ENCODE measurements at places on chromosomes 16 and 17.

DNA sequence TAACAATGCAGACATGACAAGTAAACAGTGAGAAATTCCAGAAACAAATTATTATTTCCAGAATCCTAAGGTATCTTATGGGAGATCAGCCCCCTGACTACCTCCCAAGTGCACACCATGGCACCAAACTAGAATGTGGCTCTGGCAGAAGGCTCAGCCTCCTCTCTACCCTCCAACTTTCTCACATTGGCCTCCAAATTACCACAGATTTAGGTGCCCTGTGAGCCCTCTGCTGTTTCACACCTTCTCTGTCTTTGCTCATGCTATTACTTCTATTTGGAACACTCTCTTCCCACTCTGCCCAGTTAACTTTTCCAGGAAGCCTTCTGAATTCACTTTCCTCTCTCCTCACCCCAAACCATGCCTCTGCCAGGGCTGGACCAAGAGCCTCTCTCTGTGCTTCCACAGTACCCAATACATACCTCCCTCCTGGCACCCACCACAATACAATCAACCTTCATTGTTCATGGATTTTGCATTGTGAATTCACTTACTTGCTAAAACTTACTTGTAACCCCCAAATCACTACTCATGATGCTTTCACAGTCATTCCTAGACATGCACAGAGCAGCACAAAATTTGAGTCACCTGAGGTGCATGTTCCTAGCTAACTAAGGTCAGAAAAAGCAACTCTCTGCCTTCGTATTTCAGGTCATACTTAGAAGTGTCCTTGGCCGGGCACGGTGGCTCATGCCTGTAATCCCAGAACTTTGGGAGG is 31.4 kb downstream of the SMG6 start:
- DNase-seq, result no peak

GRCh38 chr17:61131585-61131984 is 268.1 kb upstream of the TBX2 start:
- DNase-seq, result no peak

DNA sequence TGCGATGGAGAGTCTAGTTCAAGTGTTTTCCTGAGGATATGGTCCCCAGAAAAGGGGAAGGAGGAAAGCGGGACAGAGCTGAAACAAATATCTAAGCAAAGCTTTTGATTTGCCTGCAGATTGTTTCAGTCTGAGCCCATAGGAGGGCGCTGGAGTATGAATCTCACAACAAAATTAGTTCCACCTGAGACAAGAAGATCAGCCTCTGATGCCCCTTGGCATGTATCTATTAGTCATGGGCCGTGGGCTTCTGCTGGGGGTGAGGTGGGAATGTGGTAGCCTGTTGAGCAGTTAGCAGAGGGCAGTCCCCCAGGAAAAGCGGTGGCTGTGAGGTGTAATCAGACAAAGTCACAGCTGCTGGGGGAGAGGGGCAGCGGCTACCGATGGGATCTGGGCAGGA is 446.9 kb downstream of the CA10 start:
- no peak for DNase-seq

DNA sequence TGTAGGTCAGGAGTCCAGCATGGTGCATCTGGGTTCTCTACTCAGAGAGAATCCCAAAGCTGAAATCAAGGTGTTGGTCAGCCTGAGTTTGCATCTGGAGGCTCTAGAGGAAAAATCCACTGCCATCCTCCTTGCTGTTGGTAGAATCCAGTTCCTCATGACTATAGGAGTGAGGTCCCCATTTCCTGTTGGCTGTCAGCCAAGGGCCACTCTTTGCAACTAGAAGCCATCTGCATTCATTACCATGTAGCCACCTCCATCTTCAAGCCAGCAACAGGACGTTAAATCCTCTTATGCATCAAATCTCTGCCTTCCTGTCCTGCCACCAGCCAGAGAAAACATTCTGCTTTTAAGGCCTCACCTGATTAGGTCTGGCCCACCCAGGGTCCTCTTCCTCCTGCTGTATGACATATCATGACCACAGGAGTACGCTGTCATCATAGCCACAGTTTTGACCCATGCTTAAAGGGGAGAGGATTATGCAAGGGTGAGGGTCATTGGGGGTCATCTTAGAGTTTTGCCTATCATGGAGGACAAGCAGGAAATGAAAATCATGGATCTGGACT is 40.5 kb downstream of the DNAH9 start:
- DNase-seq, result no peak

- no peak for DNase-seq
Measured at GRCh38 chr16:16151315-16151714, 72.0 kb downstream of the ABCC6 start.

GRCh38 chr16:67939507-67940445 is 3.1 kb upstream of the PSMB10 start:
- no peak for DNase-seq

GRCh38 chr17:7823581-7824001 is 10.4 kb upstream of the KDM6B start:
- no peak for DNase-seq

DNA sequence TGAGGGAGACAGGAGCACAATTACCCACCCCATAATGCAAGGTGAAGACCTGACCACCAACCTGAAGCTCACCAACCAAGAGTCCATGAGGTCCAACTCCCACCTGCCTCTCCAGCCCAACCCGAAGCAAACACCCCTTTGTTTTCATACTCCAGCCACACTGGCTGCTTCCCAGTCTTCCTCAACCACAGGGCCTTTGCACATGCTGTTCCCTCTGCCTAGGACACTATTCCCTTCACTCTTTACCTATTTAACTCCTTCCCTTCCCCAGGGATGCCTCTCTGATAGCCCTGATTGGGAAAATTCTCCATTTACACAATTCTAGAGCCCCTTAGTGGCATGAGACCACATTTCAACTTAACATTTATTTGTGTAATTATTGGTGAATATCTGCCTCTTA is 86.0 kb downstream of the VAT1L start:
- no peak for DNase-seq

GRCh38 chr16:84933774-84934631 is 77.3 kb downstream of the ZDHHC7 start:
- DNase-seq, result peak; percentile 76

DNA sequence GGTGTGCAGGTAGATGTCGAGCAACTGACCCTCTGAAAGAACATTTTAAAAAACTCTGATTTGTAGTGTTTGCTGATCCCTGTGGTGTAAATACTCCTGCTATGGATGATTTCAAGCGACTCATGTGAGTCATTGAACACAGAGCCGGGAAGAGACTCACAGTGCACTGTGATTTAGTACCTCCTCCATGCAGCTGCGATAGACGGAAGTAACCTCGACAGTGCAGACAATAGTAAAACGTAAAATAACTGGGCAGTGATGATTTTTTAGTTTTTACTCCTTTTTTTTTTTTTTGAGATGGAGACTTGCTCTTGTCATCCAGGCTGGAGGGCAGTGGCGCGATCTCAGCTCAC is 8.7 kb downstream of the TBX21 start:
- no peak for DNase-seq

DNA sequence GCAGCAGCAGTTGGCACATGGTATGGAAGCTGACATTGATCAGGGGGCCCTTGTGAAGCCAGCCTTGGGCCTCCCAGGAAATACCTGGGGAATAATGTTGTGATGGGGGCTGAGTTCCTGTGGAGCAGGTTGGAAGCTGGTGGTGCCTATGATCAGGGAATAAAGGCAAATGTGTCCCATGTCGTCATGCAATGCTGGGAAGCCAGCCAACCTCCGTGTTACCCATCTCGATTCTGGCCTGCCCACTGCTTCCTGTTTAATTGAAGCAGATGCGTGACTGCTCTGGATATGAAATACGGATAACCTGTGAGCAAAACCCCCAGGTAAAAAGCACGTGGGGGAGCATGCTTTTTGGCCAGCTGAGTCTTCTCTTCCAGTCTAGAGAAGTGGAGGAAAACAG is 580.4 kb upstream of the HSBP1 start:
- DNase-seq, result no peak

- DNase-seq, result peak; percentile 30
Measured at GRCh38 chr16:27529962-27530361, 19.8 kb downstream of the GTF3C1 start.

DNA sequence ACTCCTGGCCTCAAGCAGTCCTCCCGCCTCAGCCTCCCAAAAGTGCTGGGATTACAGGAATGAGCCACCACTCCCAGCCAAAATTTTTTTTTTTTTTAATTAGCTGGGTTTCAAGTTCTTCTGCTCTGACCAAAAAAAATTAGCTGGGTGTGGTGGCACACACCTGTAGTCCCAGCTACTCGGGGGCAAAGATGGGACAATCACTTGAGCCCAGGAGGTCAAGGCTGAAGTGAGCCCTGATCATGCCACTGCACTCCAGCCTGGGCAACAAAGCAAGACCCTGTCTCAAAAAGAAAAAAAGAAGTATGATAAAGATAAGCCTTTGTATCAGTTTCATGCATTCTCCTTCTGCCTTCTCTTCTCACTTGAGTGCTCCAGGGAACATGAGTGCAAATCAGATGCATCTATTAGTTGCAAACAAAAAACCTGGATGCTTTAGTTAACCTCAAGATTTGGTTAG is 1.9 kb downstream of the NQO1 start:
- DNase-seq, result no peak

GRCh38 chr17:33492731-33493265 is 199.7 kb upstream of the ASIC2 start:
- DNase-seq, result no peak

DNA sequence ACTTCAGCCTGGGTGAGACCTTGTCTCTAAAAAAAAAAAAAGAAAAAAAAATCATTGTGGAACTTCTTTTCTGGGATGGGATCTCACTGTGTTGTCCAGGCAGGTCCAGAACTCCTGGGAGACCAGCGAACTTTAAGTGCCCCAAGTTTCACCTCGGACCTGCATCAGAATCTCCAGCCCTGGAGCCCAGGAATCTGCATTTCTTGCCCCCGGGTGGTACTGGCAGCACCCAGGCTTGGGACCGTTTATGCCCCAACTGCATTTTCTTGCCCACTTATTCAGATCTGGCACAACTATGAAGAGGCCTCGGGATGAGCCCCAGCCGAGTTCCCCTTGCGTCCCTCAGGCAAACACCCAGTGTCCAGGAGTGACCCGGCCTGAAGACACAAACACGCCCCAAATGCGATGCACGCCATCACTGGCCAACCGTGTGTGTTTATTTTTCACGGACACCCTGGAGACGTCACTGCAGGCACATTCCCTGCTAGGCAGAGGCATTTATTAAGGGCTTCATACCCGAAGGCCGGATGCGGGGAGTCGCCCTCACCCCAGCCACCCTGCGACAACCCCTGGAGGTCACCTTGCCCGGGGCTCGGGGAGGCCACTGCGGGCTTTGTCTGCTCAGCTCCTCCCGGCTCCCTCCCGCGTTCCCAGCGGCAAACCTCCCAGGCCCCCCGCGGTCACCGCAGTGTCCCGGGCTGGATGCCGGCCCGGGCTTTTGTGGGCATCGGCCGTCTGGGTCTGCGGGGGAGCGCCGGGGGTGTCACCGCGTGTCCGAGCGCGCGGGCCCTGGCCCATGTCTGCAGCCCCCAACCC is 684 bp upstream of the SPIRE2 start:
- no peak for DNase-seq

DNA sequence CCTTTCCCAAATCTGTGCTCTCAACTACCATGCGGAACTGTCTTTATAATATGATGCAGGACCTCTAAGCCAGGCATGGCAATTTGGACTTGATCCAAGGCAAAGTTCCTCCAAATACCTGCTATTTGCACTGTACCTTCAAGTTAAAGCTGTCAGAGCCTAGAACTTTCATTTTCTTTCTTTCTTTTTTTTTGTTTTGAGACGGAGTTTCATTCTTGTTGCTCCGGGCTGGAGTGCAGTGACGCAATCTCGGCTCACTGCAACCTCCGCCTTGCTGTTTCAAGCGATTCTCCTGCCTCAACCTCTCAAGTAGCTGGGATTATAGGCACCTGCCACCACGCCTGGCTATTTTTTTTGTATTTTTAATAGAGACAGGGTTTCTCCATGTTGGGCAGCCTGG is 51.7 kb downstream of the ARHGAP27 start:
- DNase-seq, result no peak

GRCh38 chr17:72038427-72038826 is 82.4 kb upstream of the SOX9 start:
- no peak for DNase-seq

- DNase-seq, result no peak
Measured at GRCh38 chr17:72850410-72851118, 241.9 kb downstream of the SLC39A11 start.

DNA sequence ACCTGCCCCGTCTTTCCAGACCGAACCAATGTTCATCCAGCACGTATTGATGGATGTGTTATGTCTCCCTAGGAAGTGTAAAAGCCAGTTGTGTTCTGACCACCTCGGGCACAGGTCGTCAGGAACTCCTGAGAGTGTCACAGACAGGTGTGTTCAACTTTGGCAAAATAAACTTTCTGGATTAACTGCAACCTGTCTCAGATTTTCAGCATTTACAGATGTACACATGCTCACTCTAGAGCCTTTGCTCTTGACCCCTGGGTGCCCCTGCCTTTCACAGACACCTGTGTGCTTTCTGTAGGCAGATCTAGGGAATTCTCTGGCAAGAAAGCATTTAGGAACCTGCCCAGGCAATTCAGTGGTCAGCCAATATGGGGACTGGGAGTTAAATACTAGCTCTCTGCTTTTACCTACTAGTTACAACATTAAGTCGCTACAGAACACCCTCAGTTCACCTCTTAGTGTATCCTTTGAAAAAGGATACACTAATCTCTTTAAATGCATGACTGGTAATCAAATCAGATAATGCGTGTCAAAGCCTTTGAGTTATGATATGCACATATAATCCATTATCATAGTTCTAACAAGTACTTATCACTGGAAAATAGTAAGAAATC is 188.9 kb downstream of the CPPED1 start:
- DNase-seq, result no peak

- no peak for DNase-seq
Measured at GRCh38 chr17:55212880-55213279, 51.9 kb upstream of the HLF start.

- DNase-seq, result no peak
Measured at GRCh38 chr17:40176754-40177110, 538 bp upstream of the RAPGEFL1 start.

- DNase-seq, result peak; percentile 85
Measured at GRCh38 chr17:74961657-74962350, 10.8 kb downstream of the HID1 start.

GRCh38 chr17:15261258-15261801 is 3.8 kb downstream of the PMP22 start:
- peak; percentile 55 for DNase-seq

DNA sequence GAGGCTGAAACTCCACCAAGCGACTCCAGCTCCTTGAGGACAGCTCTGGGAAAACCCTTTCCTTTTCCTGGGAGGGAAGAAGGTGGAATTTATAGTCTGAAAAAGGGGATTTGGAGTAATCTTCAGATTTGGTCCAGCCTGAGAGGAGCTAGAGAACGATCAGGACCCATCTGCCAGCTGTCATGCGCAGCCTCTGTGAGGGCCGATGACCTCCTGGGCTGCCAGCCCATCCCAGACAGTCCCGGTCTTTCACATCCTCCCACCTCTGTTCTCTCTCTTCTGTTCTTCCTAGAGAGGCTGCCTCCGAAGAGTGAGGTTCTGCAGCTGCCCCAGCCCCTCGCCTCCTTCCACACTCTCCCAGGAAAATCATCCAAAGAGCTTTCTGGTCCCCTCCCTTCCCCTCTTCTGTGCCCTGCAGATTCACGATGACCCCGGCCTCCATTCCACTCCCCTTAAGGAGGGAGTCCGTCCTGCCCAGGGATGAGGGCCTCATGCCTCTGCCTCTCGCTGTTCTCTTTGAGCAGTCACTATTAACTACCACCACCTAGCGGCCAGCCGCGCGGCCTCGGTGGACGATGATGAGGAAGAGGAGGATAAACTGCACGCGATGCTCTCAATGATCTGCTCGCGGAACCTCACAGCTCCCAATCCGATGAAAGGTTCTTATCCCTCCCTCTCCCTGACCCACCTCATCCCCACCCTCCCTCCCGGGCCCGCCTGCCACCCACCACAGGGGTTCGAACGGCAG is 29.6 kb downstream of the SGSM2 start:
- no peak for DNase-seq
